ENCODE measurements at places on chromosomes 7 and 10.
A peak's percentile ranks its signal among the peaks of the same experiment; 100 is the strongest.

GRCh38 chr7:155257482-155258225 is 40.0 kb upstream of the INSIG1 start:
- peak; percentile 80 for DNase-seq

DNA sequence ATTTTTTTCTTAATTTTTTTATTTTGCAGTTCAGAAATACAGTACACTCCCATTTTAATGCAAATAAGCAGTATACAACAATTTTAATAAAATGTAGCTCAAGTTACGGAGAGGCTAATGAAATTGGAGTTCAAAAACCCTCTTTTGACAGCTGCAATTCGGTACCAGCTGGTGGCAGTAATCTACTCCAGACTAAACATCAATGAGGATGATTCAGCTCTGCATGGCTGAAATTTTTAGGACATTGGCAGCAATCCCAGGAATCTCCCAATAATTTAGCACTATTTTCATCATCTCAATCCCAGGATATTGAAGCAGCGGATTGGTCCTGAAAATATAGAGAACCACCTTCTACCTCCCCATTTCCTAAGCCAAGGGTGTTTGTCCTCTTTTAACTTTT is 278.8 kb downstream of the CACNA2D1 start:
- peak; percentile 60 for DNase-seq

DNA sequence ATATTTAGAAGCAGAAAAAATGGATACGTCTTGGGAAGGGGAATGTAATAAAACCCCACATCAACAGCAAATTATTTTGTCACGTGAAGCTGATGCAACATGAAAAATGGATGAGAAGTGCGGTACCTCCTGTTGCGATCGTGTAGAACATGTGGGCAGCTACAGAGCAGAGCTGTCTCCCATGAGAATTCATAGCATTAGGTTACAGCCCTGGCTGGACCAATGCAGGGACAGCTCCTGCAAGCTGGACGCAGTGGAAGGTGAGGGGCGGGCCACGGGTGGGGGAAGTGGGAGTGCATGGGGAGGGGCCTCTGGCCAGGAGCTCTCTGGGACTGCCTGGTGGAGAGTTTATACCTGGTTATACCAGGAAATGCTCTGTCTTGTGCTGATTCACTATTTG is 120.3 kb downstream of the GATA3 start:
- DNase-seq, result no peak

DNA sequence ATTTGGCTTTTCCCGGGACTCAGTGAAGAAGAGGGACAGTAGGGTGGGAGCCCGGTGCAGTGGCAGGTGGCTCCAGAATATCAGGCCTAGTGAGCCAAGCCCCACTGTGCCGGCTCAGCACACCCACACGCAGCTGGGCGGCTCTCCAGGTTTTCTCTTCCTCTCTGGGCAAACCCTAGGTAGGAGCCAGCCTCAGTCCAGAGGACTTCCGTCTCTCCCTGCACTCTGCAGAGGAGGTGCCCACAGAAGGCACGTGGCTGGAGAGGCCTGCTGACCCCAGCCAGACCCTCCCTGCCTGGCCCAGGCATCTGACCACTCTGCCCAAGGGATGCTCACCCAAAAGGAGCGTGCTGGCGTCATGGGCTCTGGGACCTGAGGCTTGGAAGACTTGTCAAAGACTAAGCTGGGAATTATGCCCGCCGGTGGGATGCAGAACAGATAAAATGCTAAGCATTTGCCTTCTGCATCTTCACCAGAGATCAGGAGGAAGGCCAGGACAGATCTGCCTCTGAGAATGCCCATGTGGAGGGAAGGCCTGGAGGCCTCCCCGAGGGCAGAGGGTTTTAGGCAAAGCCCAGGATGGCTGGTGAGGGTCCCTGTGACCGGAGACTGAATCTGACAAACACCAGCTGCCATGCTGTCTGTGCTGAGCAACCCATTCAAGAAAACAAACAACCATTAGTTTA is 40.2 kb downstream of the TCERG1L start:
- DNase-seq, result no peak

DNA sequence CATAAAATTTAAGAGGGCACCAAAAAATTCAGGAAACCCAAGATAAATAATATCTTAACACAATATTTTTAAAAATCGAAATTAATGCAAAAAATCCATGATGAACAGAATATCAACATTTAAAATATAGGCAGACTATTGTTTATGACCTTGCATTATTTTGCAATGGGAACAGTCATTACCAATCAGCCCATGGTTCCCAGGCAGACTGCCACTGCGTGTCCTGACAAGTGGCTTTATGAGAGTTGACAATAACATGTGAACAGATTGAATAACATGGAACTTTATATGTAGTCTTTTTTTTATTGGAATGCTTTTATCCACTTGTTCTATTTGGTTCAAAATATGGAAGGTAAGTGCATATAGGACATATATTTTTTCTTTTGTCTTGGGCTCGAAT is 3.1 kb upstream of the AVPI1 start:
- DNase-seq, result no peak

GRCh38 chr10:34205452-34205851 is 609.6 kb downstream of the PARD3 start:
- no peak for DNase-seq

- no peak for DNase-seq
Observed at GRCh38 chr10:7036951-7037350, 373.9 kb downstream of the SFMBT2 start.

DNA sequence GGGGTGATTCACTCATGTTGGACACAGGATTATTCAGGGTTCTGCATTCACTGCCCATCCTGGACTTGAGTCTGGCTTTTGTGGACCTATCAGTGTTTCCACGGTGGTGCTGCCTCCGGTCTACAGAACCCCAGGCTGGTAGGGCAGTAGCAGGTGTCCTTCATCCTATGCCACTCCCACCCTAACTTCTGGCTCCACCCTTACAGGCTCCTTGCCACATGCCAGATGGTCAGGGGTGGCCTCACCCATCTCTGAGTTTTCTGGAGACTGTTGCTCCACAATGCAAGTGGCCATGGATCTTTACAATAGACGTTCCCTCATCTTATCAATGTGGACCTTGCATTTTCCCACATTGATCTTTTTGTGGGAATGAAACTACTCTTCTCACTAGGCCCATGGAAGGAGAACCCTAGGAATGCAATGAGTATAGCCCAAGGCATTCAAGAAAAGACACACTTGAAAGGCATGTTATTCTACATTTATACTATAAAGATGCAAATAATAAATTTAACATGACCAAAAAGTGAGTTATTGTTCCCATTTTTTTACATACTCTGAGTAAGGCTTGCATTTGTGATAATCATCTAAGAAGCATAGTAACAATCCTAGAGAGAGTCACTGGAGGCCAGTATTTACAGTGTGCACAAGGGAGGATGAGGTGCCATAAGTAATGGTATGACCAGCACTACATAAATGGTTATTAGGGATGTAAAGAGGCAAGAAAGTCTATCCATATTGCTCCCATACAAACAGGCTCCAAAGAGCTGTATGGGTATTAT is 57.4 kb upstream of the ADO start:
- no peak for DNase-seq

DNA sequence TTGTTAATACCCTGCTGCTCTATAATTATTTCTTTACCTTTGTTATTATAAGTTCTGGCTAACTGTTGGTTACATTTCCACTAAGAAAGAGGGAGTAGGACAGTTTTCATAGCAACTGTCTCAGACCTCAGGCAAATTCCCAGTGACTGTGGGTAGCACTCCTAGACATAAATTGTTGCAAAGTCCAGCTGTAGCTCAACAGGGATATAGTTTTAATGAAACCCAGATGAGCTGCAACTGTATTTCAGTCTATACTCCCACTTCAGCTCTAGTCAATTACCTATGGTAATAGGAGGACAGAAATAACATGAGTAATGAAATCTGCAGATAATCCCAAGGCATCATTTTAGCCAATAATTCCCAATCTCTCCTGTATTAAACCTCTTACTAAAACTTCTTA is 103.0 kb upstream of the SEMA3A start:
- DNase-seq, result no peak

- DNase-seq, result no peak
Observed at GRCh38 chr7:101180130-101180755, at the start of gene NAT16. NAT16 (minus strand) TSS chr7:101180293; CDS start chr7:101174807, 5,486 bp downstream.

GRCh38 chr7:94182066-94182465 is 177.9 kb upstream of the BET1 start:
- peak; percentile 51 for DNase-seq

GRCh38 chr7:138151731-138152577 is 75.7 kb downstream of the AKR1D1 start:
- DNase-seq, result no peak

- DNase-seq, result no peak
Observed at GRCh38 chr7:460374-461116, 59.1 kb downstream of the PDGFA start.

DNA sequence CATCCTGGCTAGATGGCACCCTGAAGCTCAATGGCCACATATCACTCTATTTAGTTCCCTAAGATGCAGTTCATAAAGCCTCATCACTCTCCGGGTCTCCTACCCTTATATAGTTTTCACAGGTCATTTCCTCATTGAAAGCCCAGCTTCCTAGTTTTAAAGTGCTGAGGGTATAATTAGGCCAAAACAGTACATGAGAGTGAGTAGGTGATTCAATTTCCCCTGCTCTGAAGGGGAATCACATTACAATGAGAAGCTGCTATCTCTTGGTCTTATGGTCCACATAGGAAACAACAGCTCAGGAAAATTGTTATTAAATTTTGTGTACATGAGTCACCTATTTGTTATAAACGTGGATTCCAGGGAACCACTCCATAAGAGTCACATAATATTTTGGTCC is 162.0 kb downstream of the SEMA3E start:
- DNase-seq, result no peak

DNA sequence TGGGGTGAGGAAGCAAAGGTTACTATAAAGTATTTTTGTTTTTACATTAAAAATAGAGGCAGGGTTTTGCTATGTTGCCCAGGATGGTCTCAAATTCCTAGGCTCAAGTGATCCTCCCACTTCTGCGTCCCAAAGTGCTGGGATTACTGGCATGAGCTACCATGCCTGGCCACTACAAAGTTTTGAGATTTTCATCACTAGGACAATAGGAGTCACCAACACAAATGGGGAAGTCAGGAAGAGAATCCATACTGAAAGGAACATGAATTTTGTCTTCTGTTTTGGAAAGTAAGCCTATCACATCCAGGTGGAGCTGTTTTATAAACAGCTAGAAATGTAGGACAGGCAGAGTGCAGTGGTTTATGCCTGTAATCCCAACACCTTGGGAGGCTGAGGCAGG is 20.0 kb upstream of the CAPZA2 start:
- DNase-seq, result no peak

DNA sequence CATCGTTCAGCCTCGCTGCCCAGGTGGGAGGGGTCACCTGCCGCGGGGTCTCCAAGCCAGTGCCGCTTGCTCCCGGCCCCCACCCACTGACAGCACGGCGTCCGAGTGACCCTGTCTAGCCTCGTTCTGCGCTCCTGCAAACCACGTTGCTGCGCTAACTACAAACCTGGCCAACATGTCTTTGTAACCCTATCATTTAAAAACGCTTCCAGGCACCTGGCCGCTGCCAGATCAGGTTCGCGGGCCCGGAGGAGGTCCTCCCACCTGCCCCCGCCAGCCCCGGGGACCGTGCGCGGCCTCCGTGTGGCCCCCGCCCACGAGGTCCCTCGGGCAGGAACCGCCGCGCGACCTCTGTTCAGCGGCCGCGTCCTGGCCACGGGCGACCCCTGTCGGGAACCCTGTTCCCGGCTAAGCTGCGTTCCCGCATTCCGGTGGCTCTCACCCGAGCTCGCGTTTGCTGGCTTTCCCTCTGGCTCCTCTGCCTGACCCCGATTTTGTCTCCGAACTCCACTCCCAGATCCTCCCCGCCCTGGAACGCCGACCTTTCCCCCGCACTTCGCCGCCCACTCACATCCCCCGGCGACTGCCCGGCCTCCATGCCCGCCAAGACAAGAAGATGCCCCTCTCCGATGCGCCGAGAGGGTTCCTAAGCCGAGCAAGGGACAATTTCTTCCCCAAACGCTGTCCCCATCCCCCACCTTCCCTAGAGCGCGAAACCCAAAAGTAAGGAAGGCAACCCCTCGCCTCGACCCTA is 2.4 kb downstream of the SFMBT2 start:
- DNase-seq, result no peak

DNA sequence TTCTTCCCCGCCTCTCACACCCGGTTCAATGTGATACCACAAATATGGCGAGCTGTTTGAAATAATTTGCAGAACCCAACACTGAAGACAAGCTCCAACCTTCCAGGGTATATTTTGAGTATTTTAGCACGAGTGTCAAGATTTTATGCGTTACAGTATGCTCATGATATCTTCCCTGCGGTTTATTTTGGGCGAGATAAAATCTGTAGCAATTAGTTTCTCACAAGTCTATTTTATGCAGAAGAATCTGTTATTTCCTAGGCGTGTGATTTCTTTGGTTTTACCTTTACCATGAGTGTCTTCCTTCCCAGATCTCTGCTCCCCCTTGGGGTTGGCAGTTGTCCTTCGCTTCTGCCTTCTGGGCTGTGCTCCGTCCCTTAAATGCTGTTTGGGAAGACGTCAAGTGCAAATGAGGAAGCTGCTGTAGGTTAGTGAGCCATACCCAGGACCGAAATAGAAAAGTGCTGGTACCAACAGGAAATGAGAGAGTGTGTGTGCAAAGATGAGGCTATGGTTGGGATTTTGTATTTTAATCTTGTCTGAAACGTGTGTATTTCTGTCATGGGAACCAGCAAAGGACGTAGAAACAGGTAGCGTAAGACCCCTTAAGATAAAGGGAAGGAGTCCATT is 299.8 kb downstream of the KLF6 start:
- DNase-seq, result no peak

DNA sequence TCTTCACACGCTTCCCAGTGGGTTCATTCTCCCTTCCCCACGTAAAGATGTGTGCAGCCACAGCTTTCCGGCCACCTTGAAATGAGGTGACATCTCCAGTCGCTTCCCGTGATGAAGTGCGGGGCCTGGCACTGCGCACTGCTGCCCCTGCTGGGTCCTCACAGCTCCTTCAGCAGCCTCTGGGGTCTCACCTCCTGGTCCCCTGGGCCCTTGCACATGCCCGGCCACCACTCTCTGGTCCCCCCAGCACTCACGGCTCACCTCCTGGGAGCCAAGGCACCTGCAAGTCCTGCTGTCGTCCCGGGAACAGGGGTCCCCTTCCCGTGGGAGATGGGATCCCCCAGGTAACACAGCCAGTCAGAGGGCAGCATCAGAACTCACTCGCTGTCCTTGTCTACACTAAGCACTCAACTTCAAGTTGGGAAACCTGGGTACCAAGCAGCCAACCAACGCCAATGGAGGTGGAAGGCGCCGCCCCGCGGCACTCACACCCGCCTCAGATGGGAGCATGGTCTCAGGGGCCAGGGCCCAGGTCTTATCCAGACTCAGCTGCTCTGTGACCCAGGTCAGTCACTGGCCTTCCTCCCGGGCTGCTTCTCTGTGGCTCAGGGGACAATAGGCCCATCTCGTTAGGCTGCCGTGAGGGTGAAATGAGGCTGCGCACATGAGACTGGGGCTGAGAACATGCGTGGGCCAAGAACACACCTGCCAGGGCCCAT is 176.2 kb downstream of the PTPRN2 start:
- no peak for DNase-seq

Data from AG09309 (cell line).